ENCODE measurements at places on chromosomes 13 and 19.

DNA sequence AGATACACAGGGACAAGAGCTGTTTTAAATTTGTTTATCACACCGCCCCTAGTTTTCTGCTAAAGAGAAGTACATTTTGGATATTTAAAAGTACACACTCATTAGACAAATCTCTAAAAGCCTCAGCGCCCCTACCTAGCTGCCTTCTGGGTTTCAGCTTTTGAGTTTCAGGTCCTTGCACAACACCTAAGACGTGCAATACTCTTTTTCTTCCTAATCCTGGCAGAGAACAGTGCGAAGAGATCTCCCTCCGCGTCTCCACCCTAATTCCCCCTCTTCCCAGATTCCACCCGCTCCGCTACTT is 421 bp upstream of the KLF5 start:
- no peak for DNase-seq

DNA sequence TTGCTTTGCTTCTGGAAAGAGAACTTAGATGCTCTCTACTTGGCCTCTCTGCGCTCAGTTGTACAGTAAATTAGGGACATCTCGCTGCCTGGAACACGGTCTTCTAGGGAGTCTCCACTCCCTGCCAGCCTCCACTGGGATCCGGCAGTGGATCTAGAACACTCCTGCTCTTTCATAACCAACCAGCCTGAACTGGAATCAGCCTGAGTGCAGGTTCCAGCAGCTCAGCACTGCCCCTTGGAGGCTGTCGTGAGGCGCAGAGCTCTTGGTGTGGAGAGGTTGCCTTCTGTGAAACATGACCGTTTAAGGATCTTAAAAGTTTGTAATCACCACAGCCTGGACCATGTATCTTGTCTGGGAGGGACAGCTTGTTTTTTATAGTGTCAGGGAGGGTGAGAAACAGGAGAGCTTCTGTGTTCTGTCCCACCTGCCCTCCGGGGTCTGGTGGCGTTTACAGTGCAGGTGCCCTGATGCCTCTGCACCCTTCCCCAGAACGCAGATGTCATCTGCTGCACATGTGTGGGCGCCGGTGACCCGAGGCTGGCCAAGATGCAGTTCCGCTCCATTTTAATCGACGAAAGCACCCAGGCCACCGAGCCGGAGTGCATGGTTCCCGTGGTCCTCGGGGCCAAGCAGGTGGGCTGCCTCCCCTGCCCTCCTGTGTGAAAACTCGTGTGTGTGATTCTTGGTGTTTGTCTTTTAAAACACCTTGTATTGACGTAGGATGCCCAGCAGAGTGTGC is 24.8 kb downstream of the UPF1 start:
- no peak for DNase-seq

DNA sequence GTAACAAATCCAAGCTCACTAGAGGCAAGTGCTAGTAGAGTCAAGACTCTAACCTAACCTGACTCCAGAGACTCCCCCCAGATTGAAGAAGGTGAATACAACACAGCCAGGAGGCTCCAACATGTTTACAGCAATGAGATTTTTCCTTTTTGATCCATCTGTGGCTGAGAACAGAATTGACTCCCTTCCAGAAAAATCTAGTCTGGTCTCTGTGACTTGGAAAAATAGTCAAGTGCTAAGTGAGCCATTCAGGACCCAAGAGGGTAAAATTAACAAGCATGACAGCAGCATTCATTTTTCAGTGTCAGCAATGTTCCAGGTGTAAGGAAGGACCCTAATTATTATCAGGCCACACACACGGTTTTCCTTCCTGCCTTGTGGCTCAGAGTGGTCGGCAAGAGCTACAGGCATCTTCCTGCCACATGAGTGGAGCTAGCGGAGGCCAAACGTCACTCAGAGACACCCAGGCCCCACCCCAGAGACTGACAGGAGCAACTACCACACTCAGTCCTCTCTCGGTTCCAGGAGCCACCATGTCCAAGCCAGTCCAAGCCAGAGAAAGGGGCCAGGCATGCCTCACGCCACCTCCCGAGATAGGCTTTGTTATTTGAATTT is 395.1 kb downstream of the FOXO1 start:
- no peak for DNase-seq

DNA sequence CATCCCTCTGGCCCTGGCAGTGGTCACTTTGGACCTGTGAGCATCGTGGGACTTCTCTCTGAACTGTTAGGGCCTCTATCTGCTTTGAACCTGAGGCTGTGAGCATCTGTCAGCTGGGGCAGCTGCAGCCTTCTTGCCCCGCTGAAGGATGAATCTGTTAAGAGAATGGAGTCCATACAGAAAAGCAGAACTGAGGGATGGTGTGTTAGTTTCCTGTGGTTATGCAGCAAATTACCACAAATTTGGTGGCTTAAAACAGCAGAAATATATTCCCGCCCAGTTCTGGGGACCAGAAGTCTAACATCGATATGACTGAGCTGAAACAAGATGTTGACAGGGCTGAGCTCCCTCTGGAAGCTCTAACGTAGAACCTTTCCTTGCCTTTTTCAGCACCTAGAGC is 1.6 kb upstream of the ZNF497 start:
- no peak for DNase-seq

DNA sequence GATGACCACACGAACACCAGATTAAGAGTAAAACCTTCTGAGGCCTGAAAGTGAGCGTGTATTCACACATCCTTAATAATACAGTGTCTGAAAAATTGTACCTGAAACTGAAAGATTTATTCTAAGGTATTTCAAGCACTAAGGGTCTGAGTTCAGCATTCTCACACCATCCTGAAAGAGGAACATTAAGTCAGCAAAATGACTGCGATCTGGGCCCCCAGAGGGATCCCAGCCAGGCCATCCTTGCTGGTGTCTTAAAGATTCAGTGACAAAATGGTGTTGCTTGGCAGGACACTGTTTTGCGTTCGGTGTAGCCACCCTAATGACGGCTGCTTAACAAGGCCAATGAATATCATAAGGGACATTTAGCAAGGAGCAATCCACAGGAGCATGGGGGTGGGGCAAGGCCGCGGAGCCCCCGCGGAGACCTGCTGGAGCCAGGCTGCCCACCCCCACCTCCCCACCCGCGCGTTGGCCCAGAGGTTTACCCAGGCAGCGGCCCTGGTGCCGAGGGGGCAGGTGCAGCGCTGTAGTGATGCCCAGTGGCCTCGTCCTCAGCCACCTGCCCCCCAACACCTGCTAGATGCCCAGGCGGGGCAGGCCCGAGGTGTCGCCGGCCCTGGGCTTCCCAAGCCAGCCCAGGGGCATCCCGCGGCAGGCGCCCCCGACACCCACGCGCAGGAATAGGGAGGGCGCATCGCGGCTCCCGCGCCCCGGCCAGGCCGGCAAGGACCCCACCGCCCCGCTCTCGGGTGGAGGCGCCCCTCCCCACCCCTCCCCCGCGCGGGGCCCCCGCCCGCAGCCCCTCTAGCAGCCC is 742 bp downstream of the NALCN start:
- no peak for DNase-seq

GRCh38 chr13:113421673-113422270 is 31.5 kb downstream of the ADPRHL1 start:
- DNase-seq = no peak

- no peak for DNase-seq
Observed at GRCh38 chr13:45482571-45483173, 17.9 kb downstream of the COG3 start.

DNA sequence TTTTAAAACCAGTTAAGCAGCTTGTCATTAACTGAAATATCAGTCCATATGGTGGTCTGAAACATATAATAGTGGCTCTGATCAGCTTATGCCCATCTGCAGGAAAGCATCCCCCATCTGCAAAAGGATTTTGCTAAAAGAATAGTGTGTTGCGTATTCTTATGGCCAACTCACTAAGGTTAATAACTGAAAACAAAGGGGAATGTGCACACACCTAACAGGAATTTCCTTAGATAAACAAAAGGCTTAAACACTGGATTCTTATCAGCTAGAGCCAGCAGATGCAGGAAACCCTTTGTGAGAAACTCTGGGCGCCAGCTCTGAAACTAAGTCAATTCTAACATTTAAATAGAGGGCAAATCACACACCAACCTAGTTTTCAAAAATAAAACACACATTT is 22.1 kb downstream of the VPS36 start:
- DNase-seq = no peak

GRCh38 chr19:53389978-53390377 is 5.0 kb upstream of the ZNF765 start:
- DNase-seq = no peak

- DNase-seq = no peak
Observed at GRCh38 chr13:80685942-80686341, 345.0 kb upstream of the SPRY2 start.

DNA sequence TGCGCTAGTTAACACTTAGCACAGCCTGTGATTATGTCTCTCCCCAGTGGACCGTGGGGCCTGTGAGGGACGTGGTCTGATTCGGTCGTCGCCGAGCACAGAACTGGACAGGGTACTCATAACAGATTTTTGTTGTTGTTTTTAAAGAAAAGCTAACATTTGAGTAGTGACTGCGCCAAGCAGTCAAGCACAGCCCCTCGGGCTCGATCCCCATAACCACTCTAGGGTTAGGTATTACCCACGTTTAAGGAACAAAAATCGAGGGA is 805 bp upstream of the PTOV1 start:
- DNase-seq = no peak

GRCh38 chr13:43977911-43978310 is 98.2 kb downstream of the LACC1 start:
- DNase-seq = no peak

DNA sequence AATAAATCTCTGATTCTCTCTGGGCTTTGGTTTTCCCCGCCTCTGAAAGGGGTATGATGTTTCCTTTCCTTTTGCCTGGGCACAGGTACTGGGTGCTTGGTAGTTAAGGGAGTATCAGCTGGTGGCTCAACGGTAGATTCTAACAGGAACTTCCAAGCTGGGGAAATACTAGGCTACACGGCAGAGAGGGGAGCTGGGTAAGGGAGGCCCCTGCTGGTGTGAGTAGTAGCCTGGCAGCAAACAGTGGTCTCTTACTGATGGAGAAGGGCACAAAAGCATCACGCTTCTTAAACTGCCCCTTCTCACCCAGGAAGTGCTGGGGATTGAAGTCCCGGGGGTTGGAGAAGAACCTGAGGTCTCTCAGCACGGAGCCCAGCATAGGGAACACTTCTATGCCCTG is 26.9 kb upstream of the CYP2A7 start:
- DNase-seq = peak; percentile 30

DNA sequence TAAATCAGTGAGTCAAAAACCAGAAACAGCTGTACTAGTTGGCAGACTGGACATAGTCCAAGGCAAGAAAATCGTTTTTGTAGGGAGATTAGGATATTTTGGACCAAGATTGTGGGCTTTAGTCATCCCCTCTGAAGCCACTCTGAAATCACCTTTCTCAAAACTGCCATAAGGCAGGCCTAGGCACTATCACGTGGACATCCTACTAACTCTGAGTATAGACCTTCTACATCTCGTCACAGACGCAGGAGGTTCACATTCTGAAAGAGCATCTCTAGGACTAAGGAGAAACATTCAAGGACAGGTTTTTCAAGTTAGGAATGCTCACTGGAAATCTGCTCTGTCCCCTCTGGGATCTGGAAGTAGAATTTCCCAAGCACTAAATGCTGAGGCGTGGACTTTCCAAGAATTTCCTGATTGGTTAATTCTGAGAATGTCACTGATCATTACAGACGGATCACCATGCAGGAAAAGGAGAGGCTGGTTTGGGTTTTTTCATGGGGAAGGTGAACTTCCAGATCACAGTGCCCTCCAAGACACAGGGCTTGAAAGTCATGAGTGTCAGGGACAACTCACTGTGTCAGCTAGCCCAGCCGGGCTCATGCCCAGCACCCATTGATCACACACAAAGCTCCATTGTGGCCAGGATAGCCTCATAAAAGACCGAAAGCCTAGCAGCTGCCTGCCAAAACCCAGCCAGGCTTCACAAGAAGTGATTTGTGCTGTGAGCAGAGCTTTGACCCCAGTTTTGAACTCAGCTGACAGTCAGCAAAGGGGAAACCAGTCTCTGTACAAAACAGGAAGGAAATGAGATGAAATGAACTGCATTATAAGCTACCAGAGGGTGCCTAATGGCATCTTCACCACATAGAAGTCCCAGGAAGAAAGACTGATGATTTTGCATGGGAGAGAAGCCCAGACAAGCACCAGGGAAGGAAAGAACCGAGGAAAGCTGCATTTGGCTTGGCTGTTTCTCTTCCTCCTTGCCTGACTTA is 2.7 kb upstream of the RUBCNL start:
- no peak for DNase-seq

GRCh38 chr13:105814219-105814901 is 721.1 kb downstream of the EFNB2 start:
- no peak for DNase-seq

DNA sequence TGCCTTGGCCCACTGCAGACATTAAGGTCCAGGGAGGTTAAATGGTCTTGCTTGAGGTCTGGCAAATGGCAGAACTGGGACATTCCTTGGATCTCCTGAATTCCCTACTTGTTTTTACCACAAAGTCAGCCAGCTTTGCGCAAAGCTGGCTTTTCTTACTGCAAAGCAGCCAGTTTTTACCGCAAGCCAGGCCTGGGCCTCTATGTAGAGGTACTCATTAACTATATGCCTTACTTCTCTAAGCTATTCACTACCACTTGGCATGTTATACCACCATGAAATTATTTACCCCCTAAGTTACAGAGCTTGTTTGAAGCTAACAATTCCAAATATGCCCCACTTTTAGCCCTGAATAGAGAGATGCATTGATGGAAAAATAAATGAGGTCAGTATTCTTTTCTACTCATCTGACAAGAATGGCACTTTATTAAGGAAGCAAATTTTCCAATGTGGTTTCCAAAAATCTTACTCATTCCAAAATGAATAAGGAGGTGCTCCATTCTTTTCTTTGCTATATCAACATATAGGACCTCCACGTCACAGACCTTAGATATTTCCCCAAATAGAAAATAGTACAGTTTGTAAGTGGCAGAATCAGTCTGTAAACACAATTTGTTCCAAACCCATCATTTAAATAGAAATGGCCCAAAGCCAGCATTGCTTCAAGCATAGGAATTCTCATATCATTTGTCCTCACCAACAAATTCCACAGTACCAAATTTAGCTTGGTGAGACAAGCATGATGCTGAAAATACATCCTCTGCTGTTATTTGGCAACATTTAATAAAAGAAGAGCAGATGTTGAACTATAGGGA is 143.9 kb upstream of the TSC22D1 start:
- no peak for DNase-seq

GRCh38 chr19:27971071-27971470 is 1241.9 kb downstream of the UQCRFS1 start:
- no peak for DNase-seq

DNA sequence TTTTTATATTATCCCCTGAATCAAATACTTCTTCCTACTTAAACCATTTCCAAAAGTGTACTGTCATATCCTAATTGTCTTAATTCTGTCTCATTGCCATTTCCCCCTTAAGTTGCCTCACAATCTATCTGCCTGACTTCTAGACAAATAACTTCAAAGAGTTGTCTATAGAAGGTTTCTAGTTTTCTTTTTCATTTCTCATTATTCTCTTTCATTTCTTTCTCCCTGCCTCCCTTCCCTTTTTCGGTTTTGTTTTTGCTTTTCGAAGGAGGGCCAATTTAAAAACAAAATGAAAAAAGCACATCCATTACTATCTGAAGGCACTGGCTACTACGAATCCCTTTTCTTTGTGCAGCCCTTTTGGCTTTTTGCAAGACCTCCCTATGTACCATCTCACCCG is 367.2 kb downstream of the DNAJC15 start:
- DNase-seq = no peak

- no peak for DNase-seq
Observed at GRCh38 chr13:32253911-32254399, 61.2 kb downstream of the ZAR1L start.

- no peak for DNase-seq
Observed at GRCh38 chr19:6047741-6048251, 62.5 kb downstream of the RFX2 start.

Data from activated T-cell treated with anti-CD3 and anti-CD28 coated beads for 24 hours (primary cell).